Esophagus squamous epithelium (tissue), 5 donors: ENCODE measurements at places on chromosomes 12 and 14.

GRCh38 chr12:66352197-66352596 lies 49.9 kb downstream of the HELB start:
- no peak for DNase-seq

DNA sequence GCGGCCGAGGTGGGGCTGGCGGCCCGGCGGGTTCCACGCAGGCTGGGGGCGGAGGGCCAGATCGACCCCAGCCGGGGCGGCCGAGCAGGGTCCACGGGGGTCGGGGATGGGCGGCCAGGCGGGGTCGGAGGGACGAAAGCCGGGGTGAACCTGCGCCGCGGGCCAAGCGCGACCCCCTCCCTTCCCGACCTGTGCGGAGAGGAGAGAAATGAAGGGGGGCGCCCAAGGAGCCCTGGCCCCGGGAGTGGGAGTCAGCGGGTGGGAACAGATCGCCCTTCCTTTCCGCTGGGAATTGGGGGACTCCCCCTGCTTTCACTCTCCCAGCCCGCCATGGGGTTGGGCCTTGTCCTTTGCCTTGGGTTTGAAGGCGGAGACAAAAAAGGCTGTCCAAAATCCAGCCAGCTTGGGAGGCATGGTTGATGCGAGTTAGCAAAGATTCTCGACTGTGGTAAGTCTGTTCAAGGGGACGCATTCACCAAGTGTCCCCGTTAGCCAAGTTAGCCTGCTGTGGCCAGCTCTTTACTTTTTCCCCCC lies 559 bp upstream of the CKAP4 start:
- DNase-seq, result no peak

DNA sequence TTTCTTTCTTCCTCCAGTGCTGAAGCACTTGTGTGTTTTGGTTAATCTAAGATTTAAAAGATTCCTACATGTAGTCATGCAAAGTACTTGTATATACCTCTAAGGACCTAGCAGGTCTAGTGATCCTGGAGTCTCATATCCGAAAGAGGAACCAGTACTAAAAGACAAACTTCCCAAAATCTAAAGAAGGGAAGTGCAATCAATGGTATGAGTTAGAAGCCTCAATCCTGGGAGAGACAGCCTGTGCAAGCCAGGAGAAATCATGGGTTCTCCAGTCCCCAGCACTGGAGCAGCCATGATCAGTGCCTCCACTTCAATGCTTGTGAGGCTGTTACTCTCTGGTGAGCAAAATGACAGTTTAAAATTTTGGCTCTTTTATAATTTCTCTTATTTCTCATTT lies 277.4 kb downstream of the DAD1 start:
- no peak for DNase-seq

DNA sequence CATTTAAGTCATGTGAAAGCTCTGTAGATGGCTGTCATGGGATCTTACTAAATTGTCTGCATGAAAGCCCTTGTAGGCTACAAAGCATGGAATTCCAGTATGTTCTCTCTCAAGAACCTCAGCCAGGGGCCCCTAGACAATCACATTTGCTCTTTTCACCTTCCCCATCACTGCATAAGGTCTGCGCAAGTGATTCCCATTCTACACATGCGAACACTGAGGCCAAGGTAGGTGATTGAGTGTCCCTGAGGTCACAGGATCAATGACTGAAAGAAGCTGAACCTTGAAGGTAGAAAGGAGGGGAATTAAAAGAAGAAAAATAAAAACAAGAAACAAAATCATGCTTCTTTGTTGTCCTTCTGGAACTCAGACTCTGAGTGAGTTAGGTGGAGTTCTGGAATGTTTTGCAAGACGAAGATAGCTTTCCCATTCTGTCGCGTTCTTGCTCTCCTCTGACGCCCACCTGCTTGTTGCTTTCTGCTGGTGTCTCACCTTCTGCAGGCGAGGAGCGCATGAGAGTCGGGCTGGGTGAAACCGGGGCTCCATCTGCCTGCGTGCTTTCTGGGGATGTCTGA lies 79.9 kb downstream of the SPRING1 start:
- DNase-seq, result no peak

DNA sequence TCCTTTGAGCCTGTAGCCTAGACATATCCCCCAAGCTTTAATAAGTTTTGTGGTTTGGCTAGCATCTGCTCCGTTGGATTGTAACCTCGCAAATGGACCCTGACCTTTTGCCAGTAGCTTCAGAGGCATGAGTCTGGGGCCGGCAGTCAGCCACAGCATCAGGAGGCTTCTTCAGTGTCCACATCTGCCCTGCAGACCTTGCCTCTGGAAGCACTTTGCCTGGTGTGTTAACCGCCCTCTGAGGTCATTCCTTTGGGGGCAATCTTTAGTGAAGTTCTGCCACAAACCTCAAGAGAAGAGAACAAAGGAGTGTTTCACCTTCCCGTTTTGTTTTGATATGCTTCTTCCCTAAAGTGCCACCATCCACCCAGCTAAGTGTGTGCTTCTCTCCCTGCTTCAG lies 71.4 kb downstream of the GNS start:
- DNase-seq, result no peak

DNA sequence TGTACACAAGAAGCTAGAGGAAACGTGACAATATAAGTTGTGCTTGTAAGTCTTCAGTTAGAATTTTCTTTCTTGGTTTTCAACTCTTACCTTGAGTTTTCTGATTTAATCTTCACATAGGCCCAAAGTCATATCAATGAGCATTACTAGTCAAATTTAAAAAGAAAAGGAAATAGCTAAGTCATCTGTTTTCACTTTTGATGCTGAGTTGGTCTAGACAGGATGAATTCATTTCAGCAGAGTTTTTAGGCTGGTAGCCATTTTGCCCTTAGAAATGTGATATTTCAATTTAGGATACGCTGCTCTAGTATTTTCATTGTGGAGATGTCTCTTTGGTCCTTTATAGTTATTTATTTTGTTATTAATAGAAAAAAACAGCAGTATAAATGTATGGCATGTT lies 44.6 kb upstream of the KRAS start:
- DNase-seq, result no peak

DNA sequence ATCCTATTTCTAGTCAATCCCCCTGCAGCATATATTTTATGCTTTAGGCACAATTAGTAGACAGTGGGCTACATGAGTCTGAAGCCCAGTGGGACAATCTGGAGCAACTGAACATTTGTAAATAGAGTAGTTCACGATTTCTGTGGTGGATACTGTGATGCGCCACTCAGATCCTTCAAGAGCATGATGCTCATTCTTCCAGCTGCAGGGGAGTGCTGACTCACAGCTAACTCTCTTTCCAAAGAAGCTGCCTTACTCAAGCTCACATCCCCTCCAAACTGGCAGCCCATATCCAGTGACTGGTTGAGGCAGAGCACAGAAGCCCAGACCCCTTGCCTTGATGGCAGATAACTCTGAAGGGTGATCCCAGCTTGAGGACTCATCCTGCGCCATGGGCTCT lies 224.2 kb upstream of the EEA1 start:
- no peak for DNase-seq

GRCh38 chr12:25971654-25972041 lies 13.2 kb downstream of the RASSF8 start:
- no peak for DNase-seq

GRCh38 chr12:86286119-86286518 lies 29.9 kb upstream of the MGAT4C start:
- no peak for DNase-seq

GRCh38 chr12:104964167-104964855 lies 6.2 kb upstream of the SLC41A2 start:
- no peak for DNase-seq

- no peak for DNase-seq
Observed at GRCh38 chr14:30558362-30558674, 640 bp upstream of the G2E3 start.
